Smooth muscle cell of the pulmonary artery (primary cell): ENCODE measurements at places on chromosomes 11 and 22. TPM values are rescaled to one million over a fixed set of nuclear protein-coding genes. Genes with fewer than 3 reads are reported as not detected.

The CARD10 gene
- 0.91 and 3.4 TPM in 2 replicates for total RNA-seq

The OR2AG2 gene
- total RNA-seq = 0.10 and 0.13 TPM in 2 replicates

The CREB3L1 gene
- total RNA-seq = 45.2 and 45.6 TPM in 2 replicates

The EEF1G gene
- total RNA-seq = 1,318 and 1,351 TPM in 2 replicates

The FREY1 gene
- 1.5 and 1.6 TPM in 2 replicates for total RNA-seq

The YPEL4 gene
- 1.2 and 1.8 TPM in 2 replicates for total RNA-seq

The GPHA2 gene
- total RNA-seq = not detected in 2 replicates

The LGALS12 gene
- total RNA-seq = not detected in 2 replicates

The GPR83 gene
- not detected in 2 replicates for total RNA-seq

The DGKZ gene
- total RNA-seq = 36.6 and 43.2 TPM in 2 replicates

The KCNK7 gene
- total RNA-seq = 0.07 and 0.10 TPM in 2 replicates

The CNIH2 gene
- total RNA-seq = 0.72 and 0.86 TPM in 2 replicates

The MMP3 gene
- 0.40 TPM in 1 of 2 replicates, not detected in the other for total RNA-seq
